ENCODE measurements at places on chromosomes 2 and 18.

- no peak for DNase-seq
Measured at GRCh38 chr2:103616891-103617290, 855.1 kb downstream of the TMEM182 start.

GRCh38 chr2:219624565-219624964 is 2.9 kb upstream of the SLC4A3 start:
- no peak for DNase-seq

- no peak for DNase-seq
Measured at GRCh38 chr2:183255411-183255810, 131.2 kb downstream of the NUP35 start.

DNA sequence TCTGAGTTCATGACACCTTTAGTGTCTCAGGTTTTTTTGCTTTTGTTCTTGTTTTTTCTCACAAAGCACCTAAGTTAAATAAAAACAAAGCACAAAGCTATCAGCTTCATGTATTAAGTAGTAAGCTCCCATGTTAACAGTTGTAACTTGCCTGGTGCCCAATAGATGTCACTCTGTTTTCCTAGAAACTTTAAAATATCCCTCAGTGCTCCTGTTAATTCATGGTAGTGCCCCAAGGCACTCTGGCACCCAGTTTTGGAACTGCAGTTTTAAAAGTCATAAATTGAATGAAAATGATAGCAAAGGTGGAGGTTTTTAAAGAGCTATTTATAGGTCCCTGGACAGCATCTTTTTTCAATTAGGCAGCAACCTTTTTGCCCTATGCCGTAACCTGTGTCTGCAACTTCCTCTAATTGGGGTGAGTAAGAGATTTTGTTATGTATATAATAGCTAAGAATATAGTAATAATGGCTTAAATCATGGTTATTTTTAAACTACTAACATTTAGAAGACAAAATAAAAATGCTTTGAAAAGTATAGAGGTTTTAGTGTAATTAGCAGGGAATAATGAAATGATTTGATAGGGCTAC is 555.0 kb upstream of the TMEFF2 start:
- peak; percentile 10 for DNase-seq

DNA sequence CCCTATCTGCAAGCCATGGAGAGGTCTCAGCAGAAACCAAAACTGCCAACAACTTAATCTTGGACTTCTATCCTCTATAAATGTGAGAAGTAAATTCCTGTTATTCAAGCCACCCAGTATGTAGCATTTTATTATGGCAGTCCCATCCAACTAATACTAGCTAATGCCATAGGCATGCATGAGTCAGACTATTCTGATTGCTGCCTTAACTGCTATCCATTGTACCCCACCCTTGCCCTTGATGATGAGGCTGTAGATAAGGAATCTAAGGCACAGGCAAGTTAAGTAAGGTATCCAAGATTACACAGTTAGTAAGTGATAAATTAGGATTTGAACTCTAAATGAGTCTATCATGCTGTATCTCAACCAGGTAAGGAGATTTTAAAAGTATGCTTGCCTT is 223.0 kb downstream of the UBE2E3 start:
- DNase-seq: peak; percentile 88

GRCh38 chr2:173823543-173823939 is 141.6 kb downstream of the SP3 start:
- no peak for DNase-seq

DNA sequence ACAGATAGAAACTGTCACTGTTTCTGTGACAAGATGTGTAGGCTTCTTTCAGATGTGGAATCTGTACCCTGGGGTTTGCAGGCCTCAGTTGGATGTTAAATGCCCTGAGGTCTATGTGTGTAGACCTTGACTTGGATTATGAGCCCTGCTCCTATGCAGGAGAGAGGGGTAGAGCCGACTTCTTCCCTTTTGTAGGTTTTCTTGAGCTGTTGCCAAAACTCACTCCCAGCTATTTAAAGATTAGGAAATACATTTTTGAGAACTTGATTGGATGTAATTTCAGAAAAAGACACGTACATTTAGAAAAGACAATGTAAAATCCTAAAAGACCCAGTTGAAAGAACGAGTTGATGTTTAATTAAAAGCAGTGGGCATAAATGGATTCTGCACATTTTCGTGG is 374.8 kb downstream of the SLC4A3 start:
- peak; percentile 53 for DNase-seq

- DNase-seq: no peak
Measured at GRCh38 chr2:127563458-127564428, 28.3 kb downstream of the MYO7B start.
